Stimulated activated CD4-positive, alpha-beta T cell treated with anti-CD3 and anti-CD28 coated beads, Interleukin-4, amount 100 ng/mL, for 4 hours (primary cell): ENCODE measurements at places on chromosomes 3 and 15.

- no peak for DNase-seq
Measured at GRCh38 chr3:176349706-176350105, 847.6 kb downstream of the TBL1XR1 start.

- no peak for DNase-seq
Measured at GRCh38 chr3:67418426-67419217, 235.8 kb downstream of the SUCLG2 start.

DNA sequence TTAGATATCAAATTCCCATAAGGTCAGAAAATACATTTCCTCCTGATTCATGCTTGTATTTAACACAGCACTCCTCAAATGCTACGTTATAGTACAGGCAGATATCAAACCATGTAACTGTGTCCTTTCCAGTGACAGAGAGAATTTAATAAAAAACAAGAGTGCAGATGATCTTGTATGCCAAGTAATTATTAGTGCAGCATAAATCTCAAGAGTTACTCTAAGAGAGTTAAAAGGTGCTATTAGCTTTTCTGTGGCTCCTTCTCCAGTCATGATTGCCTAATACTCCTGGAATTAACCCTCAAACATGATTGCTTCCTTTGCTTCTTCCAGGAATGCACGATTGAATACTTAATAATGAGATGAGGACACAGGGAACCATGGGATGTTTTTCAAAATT lies 413.0 kb upstream of the DPH6 start:
- no peak for DNase-seq

GRCh38 chr15:79265167-79265566 lies 17.4 kb upstream of the ANKRD34C start:
- no peak for DNase-seq

DNA sequence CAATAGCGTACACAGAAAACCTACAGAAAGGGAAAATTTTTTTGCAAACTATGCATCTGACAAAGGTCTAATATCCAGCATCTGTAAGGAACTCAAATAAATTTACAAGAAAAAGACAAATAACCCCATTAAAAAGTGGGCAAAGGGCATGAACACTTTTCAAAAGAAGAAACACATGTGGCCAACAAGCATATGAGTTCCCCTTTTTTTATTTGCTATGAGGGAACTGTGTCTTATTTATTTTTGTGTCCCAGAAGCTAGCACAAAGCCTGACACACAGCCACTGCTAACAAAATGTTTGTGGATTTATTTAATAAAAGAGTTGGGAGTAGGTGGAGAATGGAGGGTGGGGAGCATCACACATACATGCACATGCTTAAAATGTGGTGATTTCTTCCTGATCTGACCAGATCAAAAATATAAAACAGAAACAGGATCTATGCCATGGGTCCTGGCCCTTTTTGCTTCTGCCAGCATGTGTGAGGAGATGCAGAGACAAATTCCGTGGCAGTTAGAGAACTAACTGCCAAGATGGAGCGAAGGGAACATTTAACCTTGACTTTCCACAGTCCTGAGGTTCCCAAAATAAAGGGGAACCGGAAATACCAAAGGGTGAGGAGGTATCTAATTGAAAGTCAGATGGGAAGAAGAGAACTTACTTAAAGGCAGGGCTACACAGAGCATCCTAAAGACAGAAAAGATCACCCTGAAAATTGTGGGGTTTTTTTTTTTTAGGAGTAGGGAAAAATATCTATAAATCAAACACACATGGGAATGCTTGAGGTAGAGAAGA lies at the start of gene TMEM202:
TMEM202 (plus strand) TSS at position 510 of the 793 bp plus-strand sequence; CDS start at position 532, 22 bp downstream.
- no peak for DNase-seq

- DNase-seq, result no peak
Measured at GRCh38 chr3:51712038-51712420, 5.2 kb downstream of the GRM2 start.

- DNase-seq, result no peak
Measured at GRCh38 chr15:48267766-48268165, 61.7 kb downstream of the SLC12A1 start.
